Mammary epithelial cell (primary cell): ENCODE measurements at places on chromosomes 4 and X.

DNA sequence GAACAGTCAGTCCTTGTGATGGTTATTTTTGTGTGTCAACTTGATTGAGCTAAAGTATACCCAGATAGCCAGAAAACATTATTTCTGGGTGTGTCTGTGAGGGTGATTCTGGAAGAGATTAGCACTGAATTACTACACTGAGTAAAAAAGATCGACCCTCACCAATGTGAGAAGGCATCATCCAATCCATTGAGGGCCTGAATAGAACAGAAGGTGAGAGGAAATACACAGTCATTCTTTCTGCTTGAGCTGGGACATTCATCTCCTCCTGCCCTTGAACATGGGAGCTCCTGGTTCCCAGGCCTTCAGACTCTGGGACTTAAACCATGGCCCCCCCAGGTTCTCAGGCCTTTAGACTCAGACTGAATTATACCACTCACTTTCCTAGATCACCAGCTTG lies 22.3 kb downstream of the INPP4B start:
- DNase-seq: no peak

DNA sequence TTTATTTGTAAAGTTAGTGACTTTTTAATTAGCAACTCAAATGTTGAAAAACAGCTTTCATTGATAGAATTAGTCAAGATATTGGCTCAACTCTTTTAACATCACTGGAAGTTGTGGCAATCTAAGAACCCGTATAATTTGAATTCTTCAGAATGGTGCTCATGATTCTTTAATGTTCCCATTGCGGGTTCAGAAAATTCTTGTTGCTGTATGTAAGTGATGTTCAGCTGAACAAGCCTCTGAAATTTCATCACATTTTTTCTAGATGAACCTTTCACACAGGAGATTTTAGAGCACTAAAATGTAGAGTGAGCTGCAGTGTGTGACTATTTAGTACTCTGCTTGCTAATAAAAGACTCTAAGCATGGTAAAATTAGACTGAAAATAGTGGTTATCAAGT lies 1317.7 kb downstream of the FSTL5 start:
- no peak for DNase-seq

- DNase-seq: no peak
These were observed 4.8 kb downstream of the MSANTD1 start for GRCh38 chr4:3253808-3254207.

GRCh38 chr4:44670506-44671199 lies 7.6 kb upstream of the GUF1 start:
- no peak for DNase-seq

GRCh38 chrX:78548012-78548411 lies 111.1 kb downstream of the RTL3 start:
- peak; percentile 28 for DNase-seq

GRCh38 chrX:21989384-21989783 lies 42.7 kb upstream of the PHEX start:
- DNase-seq: no peak

- no peak for DNase-seq
These were observed 15.2 kb upstream of the TLR8 start for GRCh38 chrX:12891171-12891570.

DNA sequence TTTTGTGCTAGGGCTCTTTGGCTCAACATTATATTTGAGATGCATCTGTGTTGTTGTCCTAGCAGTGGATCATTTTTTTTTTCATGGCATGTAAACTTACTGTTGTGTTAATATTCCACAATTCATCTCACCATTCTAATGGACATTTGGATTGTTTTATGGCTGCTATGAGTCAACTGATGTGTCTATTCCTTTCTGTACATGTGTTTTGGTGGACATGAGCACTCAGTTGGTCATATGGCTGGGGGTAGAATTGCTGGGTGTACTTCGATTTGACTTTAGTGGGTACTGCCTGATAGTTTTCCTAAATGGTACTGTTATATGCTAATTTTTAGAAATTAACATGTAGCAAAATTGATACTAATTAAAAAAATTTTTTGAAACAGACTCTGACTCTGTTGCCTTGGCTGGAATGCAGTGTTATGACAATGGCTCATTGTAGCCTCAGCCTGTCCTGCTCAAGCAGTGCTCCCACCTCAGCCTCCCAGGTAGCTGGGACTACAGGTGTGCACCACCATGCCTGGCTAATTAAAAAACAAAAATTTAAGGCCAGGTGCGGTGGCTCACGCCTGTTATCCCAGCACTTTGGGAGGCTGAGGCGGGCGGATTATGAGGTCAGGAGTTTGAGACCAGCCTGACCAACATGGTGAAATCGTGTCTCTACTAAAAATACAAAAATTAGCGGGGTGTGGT lies 9.0 kb downstream of the FAM193A start:
- DNase-seq: no peak

GRCh38 chrX:43000121-43000520 lies 222.2 kb upstream of the PPP1R2C start:
- DNase-seq: no peak

DNA sequence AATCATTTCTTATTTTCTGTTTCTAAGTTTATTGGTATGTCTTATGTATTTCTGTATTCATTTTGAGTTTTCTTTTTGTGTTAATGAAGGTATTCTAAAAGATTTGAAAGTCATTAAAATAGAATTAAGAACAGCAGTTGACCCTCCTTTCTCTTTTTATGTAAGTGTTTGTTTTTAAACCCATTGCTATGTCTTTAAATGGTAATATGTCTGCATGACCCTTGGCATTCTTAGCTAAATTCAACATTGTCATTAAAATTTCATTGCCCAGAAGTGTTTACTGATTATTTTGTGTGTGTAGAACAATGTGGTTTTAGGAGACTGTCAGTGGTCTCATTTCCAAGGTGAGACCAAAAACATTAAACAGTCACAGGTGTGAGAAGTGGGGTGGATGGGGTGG lies 197.8 kb downstream of the PCDH7 start:
- DNase-seq: no peak

GRCh38 chrX:18871970-18872369 lies 111.9 kb downstream of the PHKA2 start:
- DNase-seq: no peak
